ENCODE measurements at places on chromosomes 6 and 20. TPM values are rescaled to one million over a fixed set of nuclear protein-coding genes. Genes with fewer than 3 reads are reported as not detected.

The MEP1A gene
- not detected for total RNA-seq

The RIMS1 gene
- total RNA-seq: not detected

The RAET1G gene
- total RNA-seq: not detected

The CDS2 gene
- 20.3 TPM for total RNA-seq

The LRRN4 gene
- not detected for total RNA-seq

The FAM50B gene
- total RNA-seq: 0.13 TPM

The MAP1LC3A gene
- total RNA-seq: 0.38 TPM
